Suprapubic skin (tissue), 4 donors: ENCODE measurements at places on chromosomes 5 and 9. TPM values are rescaled to one million over a fixed set of nuclear protein-coding genes. Genes with fewer than 3 reads are reported as not detected.

DNA sequence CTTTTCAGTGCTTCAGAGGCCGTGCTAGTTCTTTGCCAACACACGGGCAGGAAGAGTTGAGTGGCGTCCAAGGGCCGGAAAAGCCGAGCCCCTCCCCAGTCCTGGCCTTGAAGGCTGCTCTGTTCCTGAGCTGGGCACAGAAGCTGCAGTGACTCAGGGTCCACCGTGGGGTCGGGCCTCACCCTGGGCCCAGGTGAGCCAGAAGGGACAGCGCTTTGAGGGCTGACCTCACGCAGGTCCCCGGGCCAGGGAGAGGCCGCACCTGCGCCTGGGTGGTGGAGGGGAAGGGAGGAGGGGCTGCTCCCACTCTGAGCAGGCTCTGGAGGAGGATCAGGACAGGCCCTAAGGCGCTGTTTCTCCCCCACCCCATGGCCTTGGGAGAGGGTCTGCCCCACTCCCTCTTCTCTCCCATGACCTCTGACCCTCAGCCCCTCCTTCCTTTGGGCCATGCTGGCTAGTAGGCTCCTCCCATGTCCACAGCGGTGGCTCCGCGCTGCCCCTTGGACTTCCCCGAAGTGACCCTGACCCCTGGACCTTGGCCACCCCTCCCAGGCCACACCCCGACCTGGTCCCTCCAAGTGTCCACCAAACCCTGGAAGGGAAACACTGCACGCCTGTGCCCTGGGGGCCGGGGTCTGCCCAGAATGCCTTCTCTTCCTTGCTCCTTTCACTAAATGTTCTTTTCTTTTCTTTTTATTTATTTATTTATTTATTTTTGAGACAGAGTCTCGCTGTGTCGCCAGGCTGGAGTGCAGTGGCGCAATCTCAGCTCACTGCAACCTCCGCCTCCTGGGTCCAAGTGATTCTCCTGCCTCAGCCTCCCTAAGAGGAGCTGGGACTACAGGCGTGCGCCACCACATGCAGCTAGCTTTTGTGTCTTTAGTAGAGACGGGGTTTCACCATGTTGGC, 19.7 kb upstream of the SLC6A19 start:
- DNase-seq, result no peak

DNA sequence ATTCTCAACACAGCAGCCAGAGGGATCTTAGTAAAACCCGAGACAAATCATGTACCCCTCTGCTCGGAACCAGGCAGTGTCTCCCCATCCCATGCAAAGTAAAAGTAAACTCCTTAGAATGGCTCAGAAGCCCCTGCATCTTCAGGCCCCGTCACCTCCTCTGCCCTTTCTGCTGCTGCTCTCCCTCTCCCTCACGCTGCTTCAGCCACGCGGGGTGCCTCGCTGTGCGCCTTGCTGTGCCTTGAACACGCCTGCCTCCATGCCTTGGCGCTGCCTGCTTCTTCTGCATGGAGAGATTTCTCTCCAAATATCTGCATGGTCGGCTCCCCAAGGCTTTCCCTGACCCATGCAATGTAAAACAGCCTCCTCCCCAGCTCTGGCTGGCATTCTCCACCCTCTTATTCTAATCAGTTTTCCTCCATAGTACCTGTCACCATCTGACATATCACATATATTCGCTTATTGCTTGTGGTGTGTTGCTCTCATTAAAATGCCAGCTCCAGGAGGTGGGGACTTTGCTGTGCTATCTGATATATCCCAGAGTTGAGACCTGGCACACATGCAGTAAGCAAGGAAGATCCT, 8.0 kb downstream of the GPRIN1 start:
- no peak for DNase-seq

DNA sequence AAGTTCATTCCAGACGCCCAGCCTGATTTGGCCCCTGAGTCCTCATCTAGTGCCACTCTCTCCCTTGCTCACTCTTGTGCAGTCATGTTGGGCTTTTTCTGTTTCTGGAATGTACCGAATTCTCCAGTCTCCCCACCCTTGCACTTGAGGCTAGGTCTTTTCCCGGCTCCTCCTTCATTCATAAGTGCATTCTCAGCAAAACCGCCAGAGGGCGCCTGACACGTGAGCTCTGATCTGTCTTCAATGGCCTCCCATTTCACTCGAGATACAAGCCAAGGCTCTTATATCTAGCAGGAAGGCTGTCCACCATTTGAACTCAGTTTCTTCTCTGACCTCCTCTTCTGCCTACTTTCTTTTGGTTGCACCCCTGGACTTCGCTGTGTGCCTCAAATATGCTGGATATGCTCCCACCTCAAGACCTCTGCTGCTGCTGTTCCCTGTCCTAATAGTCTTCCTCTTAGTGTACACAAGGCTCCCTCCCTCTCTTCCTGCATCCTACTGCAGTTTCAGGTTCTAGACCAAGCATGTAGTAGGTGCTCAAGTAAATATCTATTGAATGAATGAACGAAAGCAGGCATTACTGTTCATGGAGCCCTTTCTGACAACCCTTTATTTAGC, 568.1 kb upstream of the WWC1 start:
- no peak for DNase-seq

DNA sequence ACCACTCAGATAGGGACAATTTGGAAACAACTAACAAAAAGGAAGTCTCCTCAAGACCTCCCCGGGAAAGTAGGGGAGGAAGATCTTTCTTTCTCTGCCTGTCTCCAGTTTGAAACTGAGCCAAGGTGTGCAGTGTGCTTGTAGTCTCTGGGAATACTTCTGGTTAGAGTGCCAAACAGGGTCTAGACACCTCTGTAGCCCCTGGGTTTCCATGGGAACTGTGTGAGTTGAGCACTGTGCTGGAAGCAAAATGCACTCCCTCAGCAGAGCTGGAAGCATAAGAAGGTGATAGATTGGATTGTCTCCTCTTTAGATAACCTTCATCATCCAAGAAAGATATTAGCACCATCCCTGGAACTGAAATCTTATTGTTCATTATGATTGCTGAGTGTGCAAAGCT, 129.2 kb upstream of the TNPO1 start:
- no peak for DNase-seq

- no peak for DNase-seq
These were observed 265.2 kb upstream of the IRX1 start for GRCh38 chr5:3330442-3330841.

DNA sequence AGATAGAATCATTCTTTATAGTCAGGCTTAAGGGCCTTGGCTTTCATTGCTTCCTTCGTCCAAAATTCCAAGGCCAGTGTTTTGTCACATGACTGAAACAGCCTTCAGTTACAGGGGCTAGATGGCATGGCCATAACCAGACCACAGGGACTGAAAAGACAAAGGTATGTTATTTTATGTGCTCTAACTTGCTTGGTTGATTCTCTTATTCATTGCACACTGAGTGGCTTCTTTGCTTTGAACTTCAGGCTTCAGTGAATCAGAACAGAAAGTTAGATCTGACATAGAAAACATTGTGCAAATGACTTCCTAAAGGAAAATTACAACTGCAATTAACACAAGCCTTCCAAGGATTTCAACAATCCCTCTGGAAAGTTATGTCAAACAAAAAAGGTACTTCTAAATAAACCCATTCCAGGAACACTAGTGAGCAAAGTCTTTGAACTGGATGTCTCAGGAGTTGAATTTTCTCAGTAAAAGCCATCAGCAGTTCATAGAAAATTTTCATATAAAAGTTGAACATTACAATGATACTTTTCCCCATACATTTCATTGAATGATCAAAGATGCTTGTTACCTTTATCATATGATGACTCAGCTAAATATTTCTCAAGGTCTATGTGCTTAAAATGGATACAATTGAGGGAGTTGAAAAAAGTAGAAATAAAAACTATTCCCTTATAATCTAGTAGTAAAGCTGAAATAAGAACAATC, 355.3 kb downstream of the TMEM232 start:
- no peak for DNase-seq

DNA sequence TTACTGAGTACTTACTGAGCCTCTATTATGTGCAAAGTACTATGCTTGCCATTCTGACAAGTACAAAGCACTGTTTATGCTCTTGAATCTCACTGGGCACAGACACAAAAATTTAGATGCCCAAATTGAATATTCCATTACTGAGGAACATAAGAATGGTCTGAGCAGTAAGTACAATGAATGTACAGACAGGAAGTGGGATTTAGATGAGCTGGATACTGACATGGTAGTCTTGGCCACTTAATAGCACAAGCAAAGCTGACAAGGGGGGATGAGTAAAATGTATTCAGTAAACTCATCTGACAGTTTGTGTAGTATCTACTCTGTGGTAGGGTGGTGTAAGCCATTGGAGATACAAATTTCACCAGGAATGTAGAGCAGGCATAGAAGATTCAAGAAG, 132.4 kb downstream of the EFNA5 start:
- DNase-seq, result no peak

DNA sequence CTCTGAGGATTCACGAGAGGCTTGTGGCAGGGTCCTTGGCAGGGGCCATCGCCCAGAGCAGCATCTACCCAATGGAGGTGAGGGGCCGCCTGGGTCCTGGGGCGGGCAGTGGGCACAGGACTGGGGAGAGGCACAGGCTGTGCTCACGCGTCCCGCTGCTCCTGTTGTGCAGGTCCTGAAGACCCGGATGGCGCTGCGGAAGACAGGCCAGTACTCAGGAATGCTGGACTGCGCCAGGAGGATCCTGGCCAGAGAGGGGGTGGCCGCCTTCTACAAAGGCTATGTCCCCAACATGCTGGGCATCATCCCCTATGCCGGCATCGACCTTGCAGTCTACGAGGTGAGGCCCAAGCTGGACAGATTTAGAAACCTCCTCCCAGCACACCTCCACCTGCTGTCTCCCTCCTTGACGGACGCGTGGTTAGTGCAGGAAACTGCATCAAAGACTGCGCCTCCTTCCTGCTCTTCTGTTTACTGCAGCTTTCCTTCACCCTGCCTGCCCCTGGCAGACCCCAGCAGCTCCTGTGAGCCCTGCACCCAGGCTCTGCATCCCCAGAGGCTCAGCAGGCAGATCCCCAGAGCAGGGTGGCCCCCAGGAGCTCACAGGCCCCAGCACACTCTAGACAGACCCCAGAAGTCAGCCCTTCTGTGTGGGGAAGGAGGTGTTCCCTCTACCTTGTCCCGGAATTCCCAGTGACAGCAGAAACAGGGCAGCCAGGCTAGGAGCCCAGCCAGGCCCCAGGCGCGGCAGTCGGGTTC, 21.2 kb downstream of the PTGES2 start:
- no peak for DNase-seq

GRCh38 chr9:114813717-114814418, 8.0 kb upstream of the TNFSF15 start:
- no peak for DNase-seq

GRCh38 chr9:83430681-83431080, 107.5 kb downstream of the FRMD3 start:
- no peak for DNase-seq

DNA sequence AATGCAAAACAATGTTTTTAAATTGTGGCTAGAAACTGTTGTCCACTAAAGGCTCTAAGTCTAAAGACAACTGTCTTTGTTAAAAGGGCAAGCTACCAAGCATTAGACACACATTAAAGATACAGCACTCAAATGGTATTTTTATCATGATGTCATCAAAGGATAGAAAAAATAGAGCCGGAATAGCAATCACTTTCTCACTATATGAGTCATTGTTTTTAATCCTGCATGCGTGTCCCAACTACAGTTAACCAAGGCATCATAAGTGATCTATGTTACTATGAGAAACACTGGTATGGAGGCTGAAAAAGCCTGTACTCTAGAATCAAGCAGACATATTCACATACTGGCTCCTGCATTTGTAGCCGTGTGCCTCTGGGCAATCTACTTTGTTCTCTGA, 1.9 kb upstream of the PJA2 start:
- DNase-seq, result no peak

- no peak for DNase-seq
These were observed 392.3 kb downstream of the CETN3 start for GRCh38 chr5:90017239-90017638.

GRCh38 chr5:131536211-131536826, 98.7 kb downstream of the RAPGEF6 start:
- no peak for DNase-seq

Gene DAB2
- total RNA-seq, result 12.4 TPM

Gene CDO1
- total RNA-seq, result 5.6 TPM

Gene GRXCR2
- total RNA-seq, result not detected

Gene POU5F2
- 7.1 TPM for total RNA-seq

Gene CARTPT
- total RNA-seq, result not detected

Gene COL27A1
- 14.2 TPM for total RNA-seq

Gene TAF11L5
- total RNA-seq, result not detected

Gene SNCAIP
- total RNA-seq, result 4.9 TPM

Gene C9orf50
- not detected for total RNA-seq

Gene ZNF366
- total RNA-seq, result 3.6 TPM

Gene GZMA
- total RNA-seq, result not detected

Gene C6
- 3.3 TPM for total RNA-seq

Gene MOB3B
- total RNA-seq, result 9.1 TPM
